ENCODE measurements at places on chromosomes 6 and 20.

DNA sequence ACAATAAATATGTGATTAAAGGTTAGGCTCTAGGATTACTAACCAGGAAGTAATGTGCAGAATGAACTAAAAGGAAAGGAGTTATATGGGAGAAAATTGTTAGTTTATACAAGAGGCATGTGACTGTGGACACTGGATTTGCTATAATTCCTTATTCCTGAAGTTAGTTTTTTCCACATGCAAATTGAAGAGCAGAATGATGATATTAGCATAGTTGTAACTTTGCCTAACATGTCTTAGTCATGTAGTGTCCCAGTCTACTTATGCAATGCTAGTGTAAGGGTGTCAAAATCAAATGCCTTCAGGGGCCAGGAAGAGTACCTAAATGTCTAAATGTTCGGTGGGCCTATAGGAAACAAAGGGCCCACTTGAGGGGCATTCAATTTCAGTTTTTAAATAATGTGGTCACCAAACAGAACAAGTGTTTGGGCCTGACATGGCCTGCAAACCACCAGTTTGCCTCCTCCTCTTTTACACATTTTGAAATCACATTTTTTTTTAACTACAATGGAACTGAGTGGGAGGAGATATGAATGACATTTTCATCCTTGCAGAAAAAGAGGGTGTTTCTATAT is 28.0 kb upstream of the CEP85L start:
- DNase-seq: no peak

- no peak for DNase-seq
These were observed 393.1 kb downstream of the ZFAND3 start for GRCh38 chr6:38212579-38212978.

DNA sequence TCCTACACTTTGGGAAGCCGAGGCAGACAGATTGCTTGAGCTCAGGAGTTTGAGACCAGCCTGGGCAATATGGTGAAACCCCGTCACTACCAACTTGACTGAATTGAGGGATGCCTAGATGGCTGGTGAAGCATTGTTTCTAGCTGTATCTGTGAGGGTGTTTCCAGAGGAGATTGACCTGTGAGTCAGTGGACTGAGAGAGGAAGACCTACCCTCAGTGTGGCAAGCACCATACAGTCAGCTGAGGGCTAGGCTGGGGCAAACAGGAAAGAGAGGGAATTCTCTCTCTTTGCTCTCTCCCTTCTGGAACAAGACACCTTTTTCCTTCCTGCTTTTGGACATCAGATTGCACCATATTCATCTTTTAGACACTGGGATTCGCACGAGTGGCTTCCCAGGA is 3.7 kb upstream of the ZUP1 start:
- no peak for DNase-seq

- no peak for DNase-seq
These were observed 10.1 kb downstream of the SMIM28 start for GRCh38 chr6:138387577-138388368.

DNA sequence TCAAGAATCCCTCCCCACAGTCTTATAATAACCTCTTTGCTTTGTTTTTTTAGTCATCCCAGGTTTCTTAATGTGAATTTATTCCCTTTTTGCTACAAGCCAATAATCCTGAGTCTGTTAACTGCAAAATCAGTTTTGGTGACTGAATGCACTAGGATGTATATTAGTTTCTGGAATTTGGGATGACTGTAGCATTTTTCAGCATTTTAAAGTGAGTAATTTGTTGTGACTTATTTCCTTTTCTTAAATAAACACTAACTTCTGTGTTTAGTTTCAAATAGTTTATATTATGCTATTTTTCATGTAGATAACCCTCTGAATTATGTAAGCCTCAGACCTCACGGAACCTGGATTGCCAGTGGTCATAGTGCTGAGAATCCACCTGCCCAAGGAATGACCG is 5.5 kb downstream of the CST1 start:
- DNase-seq: no peak

GRCh38 chr6:109187399-109188114 is 92.2 kb downstream of the CEP57L1 start:
- DNase-seq: peak; percentile 33

GRCh38 chr20:64247307-64247618 is 8.3 kb upstream of the PCMTD2 start:
- no peak for DNase-seq

DNA sequence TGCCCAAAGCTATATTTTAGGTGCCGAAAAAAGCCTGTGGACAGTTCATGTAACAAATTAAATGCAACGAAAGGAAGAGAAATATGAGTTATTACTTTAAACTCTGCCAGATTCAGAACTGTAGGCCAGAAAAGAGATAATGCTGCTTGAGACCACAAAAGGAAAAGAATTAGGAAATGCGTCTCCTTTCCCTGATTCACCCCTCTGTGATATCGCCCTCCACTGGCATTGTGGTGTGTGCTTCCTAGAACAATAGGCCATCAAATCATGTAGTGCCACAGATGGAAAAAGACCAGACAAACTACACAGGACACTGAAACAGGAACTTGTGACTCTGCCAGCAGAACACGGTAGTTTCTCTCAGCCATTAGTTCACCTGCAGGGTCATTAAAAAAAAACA is 14.7 kb upstream of the LAMA4 start:
- no peak for DNase-seq

DNA sequence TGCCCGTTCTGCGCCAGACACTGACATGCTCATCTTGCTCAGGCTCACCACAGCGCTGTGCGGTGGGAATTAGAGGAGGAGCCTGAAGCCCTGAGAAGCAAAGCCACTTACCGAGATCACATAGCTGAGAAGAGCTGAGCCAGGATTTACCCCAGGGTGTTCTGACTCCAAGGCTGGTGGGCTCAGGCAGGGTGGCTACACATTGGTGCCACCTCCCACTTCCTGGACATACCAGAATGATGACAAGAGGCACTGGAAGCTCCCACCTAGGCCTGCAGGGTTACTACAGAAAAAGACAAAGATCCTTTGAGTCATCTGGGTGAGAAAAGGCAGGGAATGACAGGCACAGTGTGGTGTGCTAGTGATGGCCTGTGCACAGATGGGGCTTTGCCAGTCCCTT is 24.4 kb upstream of the FKBP1A start:
- DNase-seq: no peak

Measured in substantia nigra (tissue), 51 donors.